ENCODE measurements at places on chromosomes 4 and X.

GRCh38 chr4:3344104-3344503 lies 51.3 kb downstream of the RGS12 start:
- no peak for DNase-seq

DNA sequence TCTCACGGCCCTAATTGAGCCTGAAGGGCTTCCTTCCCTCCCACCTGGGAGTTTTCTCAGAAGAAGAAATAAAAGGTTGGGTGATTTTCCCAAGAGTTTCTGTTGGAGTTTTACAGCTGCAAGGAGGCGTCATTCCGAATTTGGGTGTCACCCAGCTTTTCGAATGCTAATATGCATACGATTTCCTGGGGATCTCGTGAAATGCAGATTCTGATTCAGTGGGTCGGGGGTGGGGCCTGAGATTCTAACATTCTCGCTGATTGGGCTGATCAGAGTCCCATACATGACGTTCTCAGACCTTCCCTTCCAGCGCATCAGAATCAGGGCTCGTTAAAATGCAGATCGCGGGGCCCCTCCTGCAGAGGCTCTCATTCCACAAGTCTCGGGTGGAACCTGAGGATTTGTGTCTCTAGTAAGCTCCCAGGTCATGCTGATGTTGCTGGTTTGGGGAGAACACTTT lies 125.8 kb upstream of the STX18 start:
- DNase-seq: peak; percentile 48

DNA sequence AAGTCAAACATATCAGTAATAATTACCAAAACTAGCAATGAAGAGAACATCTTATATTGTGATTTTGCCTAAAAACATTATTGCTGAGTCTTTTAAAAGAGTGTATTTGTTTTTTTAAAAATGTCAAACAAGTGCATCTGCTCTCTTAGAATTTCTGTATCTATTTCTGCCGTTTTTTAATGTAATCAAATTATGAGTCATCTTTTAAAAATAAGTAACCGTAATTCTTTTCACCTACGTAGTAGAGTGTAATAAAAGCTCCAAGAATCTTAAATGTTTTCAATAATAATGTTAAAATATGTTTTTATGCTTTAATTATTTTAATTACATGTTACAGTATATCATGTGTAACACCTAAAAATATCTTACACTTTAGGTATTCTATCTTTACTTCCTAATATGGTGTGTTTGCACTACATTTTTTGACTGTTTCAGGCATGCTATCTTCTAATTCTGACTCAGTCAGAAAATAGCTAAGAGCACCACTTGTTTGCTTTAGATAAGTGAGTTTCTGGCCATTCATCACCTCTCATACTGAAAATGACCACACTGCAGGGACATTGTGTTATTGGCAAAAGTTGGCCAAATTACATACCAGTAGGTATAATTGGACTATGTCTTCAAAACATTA lies 368.5 kb downstream of the PCDH7 start:
- DNase-seq: no peak

GRCh38 chr4:30103455-30103854 lies 616.7 kb upstream of the PCDH7 start:
- no peak for DNase-seq

GRCh38 chr4:86810847-86811246 lies 38.3 kb downstream of the SLC10A6 start:
- no peak for DNase-seq

GRCh38 chrX:26442340-26442739 lies 226.4 kb downstream of the MAGEB5 start:
- DNase-seq: peak; percentile 16

- no peak for DNase-seq
These were observed 137.2 kb downstream of the DIPK2B start for GRCh38 chrX:45063319-45064095.

GRCh38 chr4:54589586-54589985 lies 68.2 kb upstream of the KIT start:
- DNase-seq: no peak

DNA sequence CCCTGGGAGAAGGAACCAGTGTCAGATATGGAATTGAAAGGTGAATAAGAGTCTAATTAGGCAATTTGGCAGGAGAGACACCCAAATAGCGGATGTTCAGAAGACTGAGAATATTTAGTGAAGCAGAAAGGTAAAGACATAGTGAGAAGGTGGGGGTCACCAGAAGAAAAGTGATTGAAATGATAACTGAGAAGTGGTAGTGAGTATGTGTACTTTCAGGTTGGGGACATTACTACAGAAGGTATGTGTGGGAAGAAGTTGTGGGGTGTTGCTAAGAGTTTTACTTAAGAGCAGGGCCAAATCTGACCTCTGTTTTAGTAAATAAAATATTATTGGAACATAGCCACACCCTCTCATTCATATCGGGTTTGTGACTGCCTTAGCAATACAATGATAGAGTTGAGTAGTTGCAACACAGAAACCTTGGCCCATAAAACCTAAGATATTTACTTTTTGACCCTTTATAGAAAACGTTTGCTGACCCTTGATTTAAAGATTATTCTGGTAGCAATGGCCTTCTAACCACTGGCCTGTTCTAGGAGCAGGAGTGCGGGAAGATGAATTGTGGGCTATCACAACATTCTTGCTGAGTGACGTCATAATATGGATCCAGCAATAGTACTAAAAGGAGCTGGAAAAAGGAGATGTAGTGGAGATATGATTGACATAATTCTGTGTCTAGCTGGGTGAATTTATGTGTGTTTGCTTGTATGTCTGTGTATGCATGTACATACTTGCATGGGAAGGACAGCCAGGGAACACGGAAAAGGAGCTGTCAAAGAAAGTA lies 115.3 kb downstream of the HS3ST1 start:
- no peak for DNase-seq

- no peak for DNase-seq
These were observed 2.5 kb downstream of the DCK start for GRCh38 chr4:70996018-70996360.

DNA sequence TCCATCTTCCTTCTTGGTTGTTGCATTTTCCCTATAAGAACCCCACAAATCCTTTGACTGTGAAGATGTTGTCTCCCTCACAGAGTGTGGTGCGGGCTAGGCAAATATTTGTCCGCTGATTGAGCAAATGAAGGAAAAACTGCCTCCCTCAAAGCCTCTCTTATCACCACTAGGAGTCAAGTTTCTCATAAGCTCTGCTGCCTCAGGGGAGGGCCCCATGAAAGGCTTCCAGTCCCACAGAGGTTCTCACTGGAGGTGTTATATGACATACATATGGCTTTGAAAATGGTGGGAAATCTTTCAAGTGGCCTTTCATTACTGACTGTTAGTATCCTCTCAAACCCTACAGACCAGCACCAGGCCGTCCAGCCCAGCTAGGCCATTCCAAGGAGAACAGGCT lies 9.3 kb downstream of the VGLL1 start:
- DNase-seq: no peak

GRCh38 chr4:89469516-89469915 lies 161.9 kb upstream of the GPRIN3 start:
- DNase-seq: no peak

- DNase-seq: no peak
These were observed 2.8 kb downstream of the ERVMER34-1 start for GRCh38 chr4:52748432-52748831.

- no peak for DNase-seq
These were observed 3.3 kb upstream of the FGA start for GRCh38 chr4:154593868-154594267.

GRCh38 chr4:11079171-11079570 lies 349.5 kb downstream of the HS3ST1 start:
- DNase-seq: no peak

- no peak for DNase-seq
These were observed 172.7 kb upstream of the GIMD1 start for GRCh38 chr4:106541253-106541652.

DNA sequence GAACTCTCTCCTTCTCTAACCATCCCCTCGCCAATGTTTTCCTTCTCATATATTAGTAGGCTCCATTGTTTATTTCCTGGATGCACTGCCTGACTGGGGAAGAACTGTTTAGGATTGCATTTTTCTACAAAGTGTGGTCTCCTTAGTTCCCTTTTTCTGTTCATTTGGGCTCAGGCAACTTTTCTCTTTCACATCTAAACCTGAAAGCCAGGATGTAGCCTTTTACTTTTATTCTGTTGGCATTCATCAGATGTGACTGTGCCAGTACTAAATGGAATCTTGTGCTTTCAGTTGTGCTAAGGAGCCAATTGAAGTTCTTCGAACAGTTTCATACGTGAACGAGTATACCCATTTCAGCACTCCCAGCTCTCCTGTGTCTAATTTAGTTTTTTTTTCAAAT lies 59.8 kb downstream of the DDIT4L start:
- no peak for DNase-seq

- no peak for DNase-seq
These were observed 41.7 kb downstream of the SMIM14 start for GRCh38 chr4:39596971-39597370.

GRCh38 chrX:56572975-56573374 lies 9.5 kb downstream of the UBQLN2 start:
- no peak for DNase-seq

DNA sequence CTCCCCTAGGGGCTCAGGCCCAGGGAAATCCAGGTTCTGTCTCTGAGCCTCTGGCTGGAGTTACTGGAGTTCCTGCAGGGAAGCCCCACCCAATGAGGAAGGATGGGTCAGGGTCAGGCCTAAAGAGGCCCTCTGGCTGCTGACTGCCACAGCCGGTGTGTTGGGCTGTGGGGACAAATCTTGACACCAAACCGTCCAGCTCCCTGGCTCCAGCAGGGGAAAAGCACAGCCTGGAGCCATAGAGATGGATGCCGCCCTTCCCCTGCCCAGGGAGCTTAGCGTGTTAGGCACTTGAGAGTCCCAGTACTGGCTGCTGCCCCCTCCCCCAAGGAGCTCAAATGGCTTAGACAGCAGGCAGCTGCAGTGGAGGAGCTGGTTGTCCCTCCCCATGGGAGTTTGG lies 321.3 kb upstream of the LCORL start:
- DNase-seq: no peak

DNA sequence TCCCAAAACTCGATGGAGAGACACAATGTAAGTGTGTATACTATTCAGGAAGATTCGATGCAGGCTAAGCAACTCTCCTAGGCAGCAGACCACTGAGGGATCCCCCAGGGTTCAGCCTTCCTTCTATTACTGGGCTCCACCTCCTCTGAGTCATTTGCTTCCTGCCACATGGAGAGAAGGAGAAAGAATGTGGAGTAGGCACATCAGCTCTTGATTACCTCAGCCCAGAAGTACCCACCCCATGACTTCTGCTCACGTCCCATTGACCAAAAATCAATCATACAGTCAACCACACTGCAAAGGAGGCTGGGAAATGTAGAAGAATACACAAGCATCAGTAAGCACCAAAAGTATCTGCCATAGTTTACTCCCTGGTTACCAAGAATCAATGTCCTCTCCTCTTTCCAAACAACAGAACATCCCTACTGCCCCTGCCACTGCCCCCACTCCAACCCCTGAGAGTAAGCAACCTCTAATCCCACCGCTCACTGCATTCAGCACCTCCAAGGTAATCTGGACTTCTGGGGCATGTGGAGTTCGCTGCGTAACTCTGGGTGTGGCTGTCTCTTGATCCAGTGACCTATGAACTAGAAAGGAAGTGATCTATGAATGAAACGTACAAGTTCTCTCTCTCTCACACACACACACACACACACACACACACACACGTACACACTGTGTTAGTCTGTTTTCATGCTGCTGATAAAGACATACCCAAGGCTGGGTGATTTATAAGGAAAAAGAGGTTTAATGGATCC lies 91.2 kb upstream of the C1QTNF7 start:
- DNase-seq: peak; percentile 51

DNA sequence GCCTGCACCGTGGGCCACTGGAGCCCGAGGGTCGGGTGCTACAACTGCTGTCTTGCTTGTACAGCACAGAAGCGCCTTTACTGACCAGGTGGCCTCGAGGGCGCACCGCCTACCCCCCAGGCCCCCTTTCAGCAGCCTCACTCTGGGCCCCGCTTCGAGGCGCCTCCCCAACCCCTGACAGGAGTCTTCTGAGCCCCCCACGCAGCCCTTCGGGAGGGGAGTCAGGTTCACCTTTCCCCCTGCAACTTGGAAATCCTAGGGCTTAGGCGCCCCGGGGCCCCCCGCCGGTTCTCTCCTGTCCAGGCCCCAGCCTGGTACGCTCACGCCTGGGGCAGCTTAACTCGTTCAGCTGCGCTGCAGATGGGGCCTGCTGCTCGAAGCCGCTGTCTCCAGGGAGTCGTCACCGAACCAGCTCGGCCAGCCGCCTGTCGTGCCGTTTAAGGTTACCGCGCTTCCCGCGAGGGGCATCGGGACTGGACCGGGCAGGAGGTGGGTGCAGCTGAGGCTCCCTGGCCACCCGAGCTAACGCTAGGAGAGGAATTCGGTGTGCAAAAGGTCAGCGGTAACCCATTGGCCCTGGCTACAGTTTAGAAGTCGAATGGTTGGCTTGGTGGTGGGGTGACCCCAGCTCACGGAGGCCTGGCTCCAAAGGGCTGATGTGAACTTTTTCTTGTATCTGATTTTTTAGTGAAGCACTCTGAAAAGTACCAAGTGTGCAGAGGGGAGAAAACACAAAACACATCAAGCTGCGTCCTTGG lies 58.9 kb upstream of the BCOR start:
- no peak for DNase-seq

DNA sequence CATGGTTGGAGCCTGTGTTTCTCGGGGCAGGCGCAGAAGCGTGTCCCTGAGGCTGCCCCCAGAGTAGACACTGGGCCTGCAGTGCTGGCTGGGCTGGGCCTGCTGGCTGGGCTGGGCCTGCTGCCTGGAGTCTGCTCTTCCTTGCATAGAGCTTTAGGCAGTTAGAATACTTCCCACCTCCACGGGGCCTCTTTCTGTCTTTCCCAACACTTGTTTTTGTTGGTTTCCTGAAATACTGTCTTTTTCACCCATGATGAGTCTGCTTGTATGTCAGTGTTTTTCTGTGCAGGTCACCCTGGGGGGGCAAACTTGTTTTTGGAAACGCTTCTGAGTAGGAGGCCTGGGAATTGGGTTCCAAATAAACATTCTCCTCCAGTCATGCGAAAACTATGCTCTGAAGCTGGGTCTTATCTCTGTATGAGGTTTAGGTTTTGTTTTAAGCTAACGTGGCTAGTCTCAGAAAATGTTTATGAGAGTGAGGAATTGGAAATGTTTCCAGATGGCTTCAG lies 32.2 kb downstream of the TRMT44 start:
- DNase-seq: no peak

- DNase-seq: no peak
These were observed 232.2 kb downstream of the IDS start for GRCh38 chrX:149272690-149273463.

DNA sequence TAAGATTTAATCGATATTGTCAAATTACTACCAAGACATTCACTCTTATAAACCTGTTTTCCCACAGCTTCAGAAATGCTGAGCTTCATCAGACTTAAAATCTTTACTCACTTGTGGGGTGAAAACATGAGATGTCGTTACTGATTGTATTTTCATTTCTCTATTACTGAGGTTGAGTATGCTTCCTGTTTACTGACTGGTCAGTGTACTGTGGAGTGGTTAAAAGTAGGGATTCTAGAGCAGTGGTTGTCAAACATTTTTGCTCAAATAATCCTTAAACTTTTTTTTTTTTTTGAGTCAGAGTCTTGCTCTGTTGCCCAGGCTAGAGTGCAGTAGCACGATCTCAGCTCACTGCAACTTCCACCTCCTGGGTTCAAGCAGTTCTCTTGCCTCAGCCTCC lies 50.3 kb downstream of the NSUN7 start:
- DNase-seq: no peak

- no peak for DNase-seq
These were observed 209.1 kb upstream of the FAT1 start for GRCh38 chr4:186932631-186933187.

- DNase-seq: no peak
These were observed 215.9 kb downstream of the SOWAHB start for GRCh38 chr4:76681996-76682395.

- DNase-seq: peak; percentile 50
These were observed 52.9 kb upstream of the HPF1 start for GRCh38 chr4:169810325-169811323.

All from NT2/D1 (cell line).